ENCODE measurements at places on chromosomes 5 and 9.

GRCh38 chr9:13832446-13832845 lies 481.5 kb downstream of the NFIB start:
- DNase-seq = no peak

DNA sequence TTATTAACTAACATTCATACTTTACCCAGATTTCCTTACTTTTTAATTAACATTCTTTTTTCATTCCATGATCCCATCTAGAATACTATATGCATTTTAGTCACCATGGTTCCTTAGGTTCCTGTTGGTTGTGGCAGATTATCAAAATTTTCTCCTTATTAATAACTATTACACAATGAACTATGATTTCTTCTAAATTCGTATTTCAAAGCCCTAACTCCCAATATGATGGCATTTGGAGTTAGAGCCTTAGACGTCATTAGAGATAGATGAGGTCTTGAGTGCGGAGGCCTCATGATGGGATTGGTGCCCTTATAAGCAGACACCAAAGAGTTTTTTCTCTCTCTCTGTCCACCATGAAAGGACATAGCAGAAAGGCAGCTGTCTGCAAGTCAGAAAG lies 485.4 kb downstream of the TLR4 start:
- DNase-seq = no peak

DNA sequence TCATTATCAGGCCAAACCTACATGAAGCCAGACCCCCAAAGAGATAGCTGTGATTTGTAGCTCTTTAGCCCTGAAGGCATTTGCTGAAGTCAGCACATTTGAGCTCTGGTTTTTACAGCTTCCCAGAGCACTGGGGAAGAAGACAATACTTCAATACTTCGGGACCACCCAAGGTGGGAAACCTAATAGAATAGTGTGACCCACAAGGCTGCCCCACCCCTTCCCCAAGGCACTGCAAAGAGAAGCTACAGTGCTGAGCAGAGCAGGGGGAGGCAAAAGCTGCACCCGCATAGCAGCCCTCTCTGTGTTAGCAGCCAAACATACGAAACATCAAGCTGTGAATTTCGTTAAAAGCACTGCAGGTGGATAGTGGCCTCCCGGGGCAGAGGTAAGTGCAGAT lies 87.3 kb downstream of the HSD17B3 start:
- no peak for DNase-seq

- no peak for DNase-seq
Measured at GRCh38 chr5:169609716-169610115, 26.1 kb downstream of the SPDL1 start.

- no peak for DNase-seq
Measured at GRCh38 chr5:94888674-94889073, 270.2 kb downstream of the SLF1 start.

GRCh38 chr5:98721231-98721928 lies 52.1 kb upstream of the RGMB start:
- DNase-seq = no peak

DNA sequence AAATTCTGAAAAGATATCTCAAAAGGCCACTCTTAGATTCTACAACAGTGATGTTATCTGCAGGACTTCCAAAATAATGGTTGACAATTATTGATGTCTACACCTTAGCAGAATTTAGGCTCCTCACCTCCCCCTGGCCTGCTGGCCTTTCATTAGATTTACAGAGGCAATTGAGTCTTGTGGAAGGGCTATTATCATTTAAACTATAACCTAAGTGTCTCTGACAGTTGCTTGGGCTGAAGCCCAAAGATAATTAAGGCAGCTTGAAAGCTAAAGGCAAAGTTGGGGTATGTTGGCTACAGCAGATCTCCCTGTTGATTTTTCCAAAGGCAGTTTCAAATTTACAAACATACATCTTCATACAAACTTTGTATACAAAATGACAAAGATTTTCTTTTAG lies 912.3 kb downstream of the TAF11L14 start:
- no peak for DNase-seq

DNA sequence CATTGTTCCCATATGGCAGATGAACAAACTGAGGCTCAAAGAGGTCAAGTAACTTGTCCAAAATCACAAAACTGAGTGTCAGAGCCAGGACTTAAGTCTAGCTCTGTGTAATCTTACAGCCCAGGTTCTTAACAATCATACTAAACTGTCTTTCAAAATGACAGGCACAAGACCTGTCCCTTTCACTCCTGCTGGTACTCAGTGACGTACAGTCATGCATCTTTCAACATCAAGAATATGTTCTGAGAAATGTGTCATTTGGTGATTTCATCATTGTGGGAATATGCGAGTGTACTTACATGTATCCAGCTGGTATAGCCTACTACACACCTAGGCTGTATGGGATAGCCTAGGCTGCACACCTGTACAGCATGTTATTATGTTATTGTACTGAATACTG lies 646.8 kb upstream of the WWC1 start:
- DNase-seq = no peak

DNA sequence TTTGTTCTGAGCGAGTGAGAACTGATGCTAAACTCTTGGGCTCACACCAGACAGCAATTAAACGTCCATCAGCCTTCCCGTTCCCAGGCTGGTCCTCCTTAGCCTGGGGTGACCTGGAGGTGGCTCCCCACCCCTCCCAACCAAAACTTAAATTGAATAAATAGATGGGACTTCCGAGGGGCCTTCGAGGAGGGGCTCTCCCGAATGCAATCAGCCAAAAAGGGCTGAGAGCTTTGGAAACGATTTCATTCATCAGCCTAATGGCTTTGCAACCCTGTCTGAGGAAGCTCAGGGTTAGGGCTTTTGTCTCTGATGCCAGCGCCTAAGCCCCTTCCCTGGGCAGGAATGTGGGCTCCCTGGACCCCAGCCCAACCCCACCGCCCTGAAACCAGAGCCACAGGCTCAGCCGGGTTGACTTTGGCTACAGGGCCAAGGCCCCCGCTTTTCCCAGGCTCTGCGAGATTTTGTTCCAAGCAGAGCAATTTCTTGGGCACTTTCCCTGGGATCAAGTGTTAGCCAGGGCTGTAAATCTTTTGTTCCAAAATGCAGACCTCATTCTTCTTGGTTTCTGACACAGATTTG lies 29.2 kb downstream of the LHX3 start:
- DNase-seq = no peak

GRCh38 chr9:133994353-133995011 lies 2.4 kb upstream of the VAV2 start:
- peak; percentile 72 for DNase-seq

GRCh38 chr9:130360672-130361071 lies 84.1 kb upstream of the ASS1 start:
- no peak for DNase-seq

- DNase-seq = no peak
Measured at GRCh38 chr5:175710326-175710725, 52.5 kb downstream of the HRH2 start.

DNA sequence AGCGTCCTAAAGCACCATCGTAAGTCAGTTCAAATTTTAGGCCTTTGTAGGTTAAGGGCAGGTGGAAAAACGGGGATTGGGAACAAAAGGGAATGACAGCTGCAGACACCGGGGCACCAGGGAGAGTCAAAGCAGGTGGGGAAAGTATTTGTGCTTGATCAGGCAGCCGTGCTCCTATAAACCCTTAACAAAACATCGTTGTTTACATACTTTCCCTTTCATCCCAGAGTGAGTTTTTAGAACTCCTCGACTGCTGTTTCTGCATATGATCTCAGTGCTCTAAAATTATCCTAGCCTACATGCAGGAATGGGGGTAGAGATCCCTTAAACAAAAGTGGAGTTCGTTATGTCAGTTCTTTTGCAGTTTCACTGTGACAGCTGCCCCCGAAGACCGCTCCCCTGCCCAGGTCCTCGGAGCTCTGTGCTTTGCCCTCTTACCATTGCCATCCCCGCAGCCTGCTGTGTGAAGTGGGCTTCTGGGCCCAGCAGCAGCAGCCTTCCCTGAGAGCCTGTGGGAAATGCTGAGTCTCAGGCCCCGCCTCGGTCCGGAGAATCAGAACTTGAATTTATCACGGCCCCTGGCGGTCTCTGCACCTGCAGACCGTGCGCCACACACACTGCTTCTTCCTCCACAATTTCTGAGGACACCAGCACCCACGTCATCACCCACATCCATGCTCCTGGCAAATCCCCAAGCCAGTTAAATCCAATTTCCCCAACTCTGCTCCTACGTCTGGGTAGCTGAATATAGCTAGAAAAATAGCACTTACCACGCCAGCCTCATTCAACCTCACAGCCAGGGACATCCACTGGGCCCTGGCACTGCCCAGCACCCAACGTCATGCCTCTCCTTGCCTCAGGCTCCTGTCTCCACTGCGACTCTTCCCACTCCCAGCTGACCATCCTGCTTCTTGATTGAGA lies 86.8 kb downstream of the NSUN2 start:
- no peak for DNase-seq

DNA sequence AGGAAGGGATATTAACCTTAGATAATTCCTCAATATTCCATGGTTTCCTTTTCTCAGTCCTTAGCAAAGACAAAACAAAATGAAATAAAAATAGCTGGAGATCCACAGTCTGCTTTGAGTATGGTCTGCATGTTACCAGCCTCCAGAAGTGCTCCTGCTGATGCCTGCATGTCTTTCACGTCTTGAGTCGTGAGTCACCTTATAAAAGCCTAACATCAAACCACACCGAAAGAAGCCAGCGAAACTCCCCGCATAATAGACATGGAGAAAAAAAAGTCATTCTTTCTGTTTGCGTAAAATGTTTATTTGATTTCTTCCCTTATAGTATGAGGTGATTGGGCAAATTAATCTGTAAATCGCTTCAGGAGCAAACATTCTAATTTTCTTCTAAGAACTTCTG lies 380.5 kb downstream of the SLCO4C1 start:
- no peak for DNase-seq

DNA sequence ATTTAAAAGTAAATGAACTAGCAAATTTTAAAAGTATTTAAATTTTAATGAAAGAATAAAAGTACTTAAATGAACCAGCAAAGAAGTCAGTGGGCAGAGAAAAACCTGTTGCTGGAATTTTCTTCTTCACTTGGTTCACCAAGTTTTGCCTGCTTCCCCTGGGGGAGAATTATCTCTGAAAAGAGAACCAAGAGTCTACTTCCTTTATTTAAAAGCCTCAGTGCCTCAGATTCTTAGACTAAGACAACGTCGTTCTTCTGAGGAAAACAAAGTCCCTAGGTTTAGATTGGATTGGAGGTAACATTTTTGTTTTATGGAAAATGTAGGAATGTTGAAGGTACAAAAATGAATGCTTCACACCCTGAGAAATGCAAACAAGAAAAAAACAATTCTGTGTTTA lies 7.4 kb upstream of the KLF4 start:
- DNase-seq = no peak
